ENCODE measurements at places on chromosomes 12 and 14.

DNA sequence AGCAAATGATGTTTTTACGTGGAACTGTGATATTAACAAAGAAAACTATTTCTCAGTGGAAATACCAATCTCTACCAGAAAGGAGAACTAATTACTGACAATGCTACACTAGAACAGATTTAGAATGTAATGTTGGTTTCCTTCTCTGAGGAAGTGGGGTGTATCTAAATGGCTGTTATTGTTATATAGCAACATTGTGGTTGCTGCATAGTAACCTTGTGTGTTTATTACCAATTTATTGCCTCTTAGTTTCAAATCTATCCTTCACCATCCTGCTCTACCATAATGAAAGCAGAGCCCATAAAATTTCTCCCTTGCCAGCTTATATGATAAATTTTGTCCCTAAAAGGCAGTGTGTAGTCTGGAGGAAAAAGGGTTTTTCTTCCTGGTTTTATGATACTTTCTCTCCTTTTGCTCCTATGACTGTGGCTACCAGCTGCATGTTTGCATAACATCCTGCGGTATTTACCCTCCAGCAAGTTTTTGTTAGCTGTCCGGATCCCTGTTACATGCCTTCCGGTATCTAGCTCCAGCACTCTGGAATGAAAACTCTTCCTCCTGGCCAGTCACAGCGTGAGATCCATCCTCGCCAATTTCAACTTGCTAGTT lies 5.7 kb upstream of the KLRK1 start:
- DNase-seq: no peak

DNA sequence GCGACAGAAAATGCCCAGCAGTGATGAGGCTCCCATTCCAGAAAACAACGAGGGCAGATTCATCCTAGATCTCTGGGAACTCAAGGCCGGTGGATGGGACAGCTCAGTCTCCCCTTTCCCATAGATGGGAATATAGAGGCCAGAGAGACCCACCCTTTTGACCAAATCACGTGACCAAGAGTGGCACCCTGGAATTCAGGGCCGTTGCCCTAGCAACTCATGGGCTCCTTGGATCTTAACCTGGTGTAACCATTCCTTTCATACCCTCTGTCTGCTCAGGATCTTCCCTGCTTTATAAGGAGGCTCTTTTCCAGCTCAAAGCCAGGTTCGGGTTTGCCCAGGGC lies 8.4 kb upstream of the LRTM2 start:
- no peak for DNase-seq

- peak; percentile 25 for DNase-seq
Observed at GRCh38 chr12:124673801-124674617, 106.6 kb upstream of the NCOR2 start.

GRCh38 chr12:71581206-71581605 lies 82.4 kb downstream of the ZFC3H1 start:
- no peak for DNase-seq

DNA sequence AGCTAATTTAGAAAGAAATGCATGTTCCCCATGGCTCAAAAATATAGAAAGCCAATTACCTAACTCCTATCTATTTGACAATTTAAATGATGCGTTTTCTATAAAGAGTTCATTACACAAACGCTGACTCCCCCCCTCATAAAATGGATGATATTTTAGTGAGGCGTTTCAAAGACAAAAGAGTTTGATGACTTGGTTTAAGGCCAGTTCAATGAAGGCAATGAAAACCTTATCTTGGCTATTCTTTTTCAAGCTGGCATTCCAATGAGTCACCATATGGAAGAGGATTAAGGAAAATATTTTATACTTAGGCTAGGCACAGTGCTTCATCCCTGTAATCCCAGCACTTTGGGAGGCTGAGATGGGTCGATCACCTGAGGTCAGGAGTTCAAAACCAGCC lies 62.7 kb downstream of the HMGA2 start:
- DNase-seq: no peak

DNA sequence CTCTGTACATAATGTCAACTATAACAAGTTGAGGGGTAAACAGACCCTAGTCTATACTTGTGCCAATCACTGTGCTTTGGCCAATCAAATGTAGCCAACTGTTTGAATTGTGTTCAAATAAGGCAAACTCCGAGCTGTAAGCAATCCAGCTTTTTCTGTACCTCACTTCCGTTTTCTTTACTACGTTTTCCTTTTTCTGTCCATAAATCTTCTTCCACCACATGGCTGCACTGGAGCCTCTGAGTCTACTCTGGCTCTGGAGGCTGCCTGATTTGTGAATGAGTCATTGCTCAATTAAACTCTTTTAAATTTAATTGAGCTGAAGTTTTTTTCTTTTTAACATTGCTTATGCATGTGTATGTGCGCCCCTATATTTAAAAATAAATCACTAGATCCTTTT lies 29.7 kb downstream of the CLEC1A start:
- no peak for DNase-seq

DNA sequence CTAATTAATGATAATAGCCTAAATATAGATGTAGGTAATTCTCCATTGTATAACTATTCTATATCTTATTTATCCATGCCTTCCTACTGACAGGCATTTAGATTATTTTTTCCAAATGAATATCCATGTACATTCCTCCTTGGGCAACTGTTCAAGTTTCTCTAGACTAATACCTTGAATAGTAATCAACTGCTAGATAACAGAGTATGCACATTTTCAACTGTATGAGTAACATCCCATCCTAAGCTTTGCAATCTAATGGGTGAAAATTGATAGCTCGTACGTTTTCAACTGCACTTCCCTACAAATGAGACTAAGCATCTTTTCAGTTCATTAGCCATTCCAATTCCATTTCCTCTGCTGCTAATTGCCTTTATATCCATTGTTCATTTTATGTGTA lies 37.0 kb downstream of the YAF2 start:
- no peak for DNase-seq

DNA sequence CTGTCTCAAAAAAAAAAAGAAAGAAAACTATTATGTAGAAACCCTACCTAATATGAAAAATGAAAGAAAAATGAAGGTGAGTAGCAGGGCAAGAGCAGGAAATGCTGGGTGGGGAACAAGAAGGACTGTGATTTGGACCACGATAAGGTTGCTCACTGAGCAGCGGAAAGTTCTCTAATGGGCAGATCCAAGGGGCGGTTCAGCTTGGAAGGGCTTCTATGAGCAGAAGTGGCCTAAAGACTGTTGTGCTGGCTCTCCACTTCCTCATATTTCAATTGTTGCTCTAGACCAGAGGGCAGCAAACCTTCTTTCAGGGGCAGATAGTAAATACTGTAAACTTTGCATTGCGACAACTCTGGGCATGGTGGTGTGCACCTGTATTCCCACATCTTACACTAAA lies 16.3 kb upstream of the NFYB start:
- no peak for DNase-seq
